ENCODE measurements at places on chromosomes 4 and X.

GRCh38 chrX:40170830-40171512 is 73.2 kb upstream of the BCOR start:
- no peak for DNase-seq

DNA sequence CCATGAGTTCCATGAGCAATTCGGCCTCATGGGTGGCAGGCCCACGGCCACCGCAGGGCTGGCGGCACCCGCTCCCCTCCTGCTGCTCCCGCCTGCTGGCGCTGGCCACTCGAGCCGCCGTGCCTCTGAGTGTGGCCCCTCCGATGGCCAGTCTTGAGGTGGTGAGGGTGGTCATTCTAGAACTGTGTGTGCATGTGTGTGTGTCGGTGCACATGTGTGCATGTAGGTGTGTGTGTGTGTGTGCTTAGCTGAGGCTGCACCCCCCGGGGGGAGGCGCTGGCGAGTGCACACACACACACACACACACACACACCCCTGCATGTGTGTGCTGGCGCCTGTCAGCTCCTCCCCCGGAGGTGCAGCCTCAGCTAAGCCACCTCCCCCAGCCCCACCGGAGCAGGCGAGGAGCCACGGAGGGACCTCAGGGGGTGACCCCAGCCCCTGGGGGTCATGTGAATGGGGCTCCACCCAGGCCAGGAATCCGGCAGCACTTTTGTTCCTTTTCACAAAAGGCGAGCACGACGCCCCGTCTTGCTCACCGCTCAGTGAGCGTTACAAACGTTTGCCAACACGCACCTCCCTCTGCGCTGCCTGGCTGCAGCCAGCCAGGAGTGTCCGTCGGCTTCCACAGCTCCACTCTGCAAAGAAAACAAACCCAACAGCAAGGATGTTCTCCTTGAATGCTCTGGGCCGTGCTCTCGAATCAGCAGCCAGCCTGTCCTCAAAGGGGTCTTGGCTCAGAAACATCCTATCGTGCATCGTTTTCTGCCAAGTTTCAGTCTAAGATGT is 29.9 kb downstream of the FGFRL1 start:
- no peak for DNase-seq

DNA sequence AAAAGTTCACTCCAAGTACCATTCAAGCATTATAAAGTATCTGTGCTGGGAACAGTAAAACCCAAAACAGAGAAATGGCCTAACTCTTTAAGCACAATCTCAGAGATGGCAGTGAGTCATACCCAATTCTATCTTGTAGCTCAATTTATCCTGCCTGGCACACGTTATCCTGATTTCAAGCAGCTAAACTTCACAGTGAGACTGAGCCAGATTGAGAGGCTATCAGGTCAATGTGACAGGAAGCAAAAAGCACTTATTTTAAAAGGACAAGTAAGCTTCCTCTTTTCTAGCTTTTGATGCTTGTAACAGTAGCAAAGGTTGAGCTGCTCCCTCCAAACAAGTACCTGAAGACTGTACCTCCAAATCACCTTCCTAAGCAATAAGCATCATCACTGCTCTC is 324.9 kb downstream of the NAF1 start:
- no peak for DNase-seq

DNA sequence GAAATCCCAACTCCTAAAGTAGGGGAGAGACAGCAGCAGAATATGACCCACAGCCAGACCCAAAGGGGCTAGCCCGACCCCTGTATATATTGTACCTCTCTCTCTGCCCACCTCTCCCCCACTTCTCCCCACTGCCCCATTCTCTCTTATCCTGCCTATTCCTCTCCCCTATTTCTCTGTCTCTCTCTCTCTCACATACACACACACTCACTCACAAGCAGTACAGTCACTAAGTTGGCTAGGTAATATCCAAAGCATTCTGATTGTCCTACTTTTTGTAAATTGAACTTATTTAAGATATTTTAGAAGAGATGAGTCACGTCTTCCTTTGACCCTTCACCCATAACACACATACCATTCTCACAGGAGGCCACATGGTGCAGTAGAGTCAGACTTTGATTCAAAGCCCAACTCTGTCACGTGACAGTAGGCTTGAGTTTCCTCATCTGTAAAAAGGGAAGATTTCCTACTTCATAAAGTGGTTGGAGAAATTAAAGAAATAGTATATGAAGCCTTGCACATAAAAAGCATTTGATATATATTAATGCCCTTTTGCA is 29.5 kb downstream of the SRPX2 start:
- no peak for DNase-seq

GRCh38 chr4:101357751-101358150 is 10.4 kb upstream of the PPP3CA start:
- no peak for DNase-seq

GRCh38 chr4:138341739-138342415 is 99.7 kb upstream of the SLC7A11 start:
- DNase-seq, result no peak

- DNase-seq, result no peak
These were observed 52.0 kb upstream of the CCDC160 start for GRCh38 chrX:134184936-134185335.

- DNase-seq, result no peak
These were observed 78.9 kb upstream of the CNKSR2 start for GRCh38 chrX:21295246-21295820.

- no peak for DNase-seq
These were observed 36.6 kb downstream of the ADRA2C start for GRCh38 chr4:3802571-3803474.

GRCh38 chr4:140236654-140237169 is 82.7 kb upstream of the MAML3 start:
- no peak for DNase-seq

- no peak for DNase-seq
These were observed 46.4 kb downstream of the GAB1 start for GRCh38 chr4:143383005-143383574.

GRCh38 chr4:125765941-125766340 is 451.2 kb downstream of the FAT4 start:
- no peak for DNase-seq

DNA sequence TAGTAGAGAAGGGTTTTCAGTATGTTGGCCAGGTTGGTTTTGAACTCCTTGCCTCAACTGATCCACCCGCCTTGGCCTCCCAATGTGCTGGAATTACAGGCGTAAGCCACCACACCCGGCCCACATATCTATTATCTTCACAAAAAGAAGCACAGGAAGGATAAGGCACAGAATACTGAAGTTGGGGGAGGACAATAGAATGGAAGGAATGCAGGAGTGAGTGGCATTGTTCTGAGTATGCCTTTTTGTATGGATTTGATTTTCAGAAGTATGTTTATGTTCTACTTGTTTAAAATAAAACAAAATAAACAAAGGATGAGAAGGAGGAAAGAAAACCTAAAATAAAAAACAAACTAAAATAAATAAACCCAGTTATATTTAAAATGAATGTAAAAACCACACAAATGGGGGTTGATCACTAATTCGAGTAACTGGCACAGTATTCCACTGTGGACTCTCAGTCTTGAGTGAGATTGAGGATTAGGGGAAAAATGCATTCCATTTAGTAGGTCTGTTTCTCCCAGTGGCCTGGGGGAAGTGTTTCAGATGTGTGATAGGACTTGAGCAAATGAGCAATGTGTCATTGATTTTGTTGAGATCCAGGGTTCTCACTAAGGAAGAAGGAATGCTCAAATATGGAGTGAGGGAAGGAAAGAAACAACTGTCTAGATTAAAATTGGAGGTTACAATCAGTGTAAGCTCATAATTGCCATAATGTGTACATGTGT is 109.0 kb upstream of the C1QTNF7 start:
- no peak for DNase-seq

- no peak for DNase-seq
These were observed 74.6 kb downstream of the ACOX3 start for GRCh38 chr4:8365951-8366350.

- DNase-seq, result no peak
These were observed at the start of gene TMEM185A for GRCh38 chrX:149631234-149632165. TMEM185A (minus strand) TSS chrX:149631792; CDS start chrX:149631580, 212 bp downstream.

- DNase-seq, result no peak
These were observed 131.0 kb upstream of the MAP3K15 start for GRCh38 chrX:19646282-19646681.

DNA sequence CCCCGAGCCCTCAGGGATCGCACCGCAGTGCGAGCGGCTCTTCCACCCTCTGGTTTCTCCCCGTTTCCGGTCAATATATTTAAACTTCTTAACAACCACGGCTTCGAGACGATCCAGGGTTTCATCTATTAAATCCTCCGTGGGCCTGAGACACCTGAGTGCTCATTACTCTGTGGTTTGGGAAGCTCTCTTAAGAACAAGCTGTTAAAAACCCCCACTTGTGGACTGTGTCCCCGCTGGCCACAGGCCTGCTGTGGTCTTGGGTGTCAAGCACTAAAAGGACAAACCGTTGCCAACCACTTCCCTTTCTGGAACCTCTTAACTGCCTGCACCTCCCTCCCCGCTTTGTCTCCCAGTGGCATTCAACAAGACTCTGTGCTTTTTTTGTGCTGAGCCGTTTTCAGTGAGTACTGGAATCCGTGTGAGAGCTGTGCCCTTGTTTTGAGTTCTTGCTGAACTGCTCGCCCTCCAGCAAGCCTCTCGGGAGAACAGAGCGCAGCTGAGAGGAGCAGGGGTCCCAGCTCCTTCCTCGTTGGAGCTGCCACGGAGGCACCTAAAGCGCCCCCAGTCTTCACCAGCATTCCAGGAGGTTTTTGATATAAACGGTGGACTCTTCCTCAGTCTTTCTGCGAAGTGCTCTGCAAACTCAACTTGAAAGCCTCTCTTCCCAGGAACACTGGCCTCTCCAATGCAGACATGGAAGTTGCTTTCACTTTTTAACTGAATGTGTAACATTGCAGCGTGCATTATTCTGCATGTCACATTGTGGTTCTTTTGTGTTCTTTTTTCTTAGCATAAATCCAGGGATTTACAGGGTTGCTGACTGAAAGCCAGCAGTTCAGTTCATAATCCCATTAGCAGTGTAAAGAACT is 691 bp upstream of the IGFBP7 start:
- peak; percentile 38 for DNase-seq

- no peak for DNase-seq
These were observed 182.2 kb upstream of the TEX13C start for GRCh38 chrX:125137521-125137920.

DNA sequence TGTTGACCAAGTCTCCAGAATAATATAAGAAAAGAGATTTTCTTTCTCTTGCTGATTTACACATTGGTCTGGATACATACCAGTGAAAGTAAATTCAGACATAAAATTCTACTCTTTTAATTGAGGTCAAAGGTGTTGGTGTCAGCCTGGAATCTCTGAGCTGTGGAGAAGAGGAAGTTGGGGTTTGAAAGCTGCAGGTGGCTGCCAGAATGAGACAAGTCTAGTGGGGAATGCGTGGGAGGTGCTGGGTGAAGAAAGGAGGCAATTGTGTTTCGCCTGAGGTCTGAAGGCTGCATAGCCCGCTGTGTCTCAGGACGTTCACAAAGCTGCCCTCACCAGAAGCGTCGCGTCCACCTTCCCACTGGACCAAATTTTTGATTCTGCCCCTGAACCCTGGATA is 31.2 kb downstream of the PHEX start:
- DNase-seq, result no peak

DNA sequence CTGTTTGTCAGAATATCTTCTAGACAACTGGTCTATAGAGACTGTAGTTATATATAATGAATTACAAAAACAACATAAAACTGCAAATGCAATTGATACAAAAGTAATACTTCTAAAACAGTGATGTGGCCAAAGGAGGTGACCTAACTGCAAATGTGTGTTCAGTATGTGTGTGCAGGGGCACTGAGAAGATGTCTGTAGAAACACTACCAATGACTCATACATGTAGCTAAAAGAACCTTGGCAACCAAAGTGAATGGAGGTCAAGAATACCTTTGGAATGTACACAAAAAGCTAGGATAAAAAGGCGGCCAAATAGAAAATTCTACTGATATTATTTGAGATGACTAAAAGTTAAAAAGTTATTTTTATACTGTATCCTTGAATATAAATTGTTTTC is 261.8 kb downstream of the CAMK2D start:
- no peak for DNase-seq

Measured in 8988T (cell line).